ENCODE measurements at places on chromosomes 3 and 15.
A peak's percentile ranks its signal among the peaks of the same experiment; 100 is the strongest.

DNA sequence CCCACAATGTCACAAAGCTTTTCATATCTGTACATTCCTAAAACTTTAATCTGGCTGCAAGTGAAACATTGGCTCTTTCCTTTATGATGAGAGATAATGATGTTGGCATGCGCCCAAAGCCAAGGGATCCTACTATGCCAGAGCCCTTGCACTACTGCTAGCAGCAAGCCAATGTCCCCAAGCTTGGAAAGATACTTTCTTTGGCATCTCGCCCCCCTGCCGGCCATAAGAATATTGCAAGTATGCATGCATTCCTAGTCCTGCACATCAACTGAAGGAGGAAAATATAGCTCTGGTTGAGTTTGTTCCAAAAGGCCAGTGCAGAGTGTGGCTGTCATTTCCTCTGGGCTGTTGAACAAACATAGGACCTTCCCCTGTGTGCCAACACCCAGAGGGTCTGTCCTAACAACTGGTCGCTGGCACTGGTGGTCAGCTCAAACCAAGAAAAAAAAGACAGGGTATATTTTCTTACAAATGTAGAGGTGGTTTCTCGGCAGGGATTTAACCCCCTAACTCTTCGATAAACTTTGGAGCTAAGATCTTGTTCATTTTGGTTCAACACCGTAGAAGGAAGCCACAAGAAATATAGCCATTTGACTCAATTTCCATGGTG lies 120.9 kb upstream of the ZBED2 start:
- DNase-seq = no peak

DNA sequence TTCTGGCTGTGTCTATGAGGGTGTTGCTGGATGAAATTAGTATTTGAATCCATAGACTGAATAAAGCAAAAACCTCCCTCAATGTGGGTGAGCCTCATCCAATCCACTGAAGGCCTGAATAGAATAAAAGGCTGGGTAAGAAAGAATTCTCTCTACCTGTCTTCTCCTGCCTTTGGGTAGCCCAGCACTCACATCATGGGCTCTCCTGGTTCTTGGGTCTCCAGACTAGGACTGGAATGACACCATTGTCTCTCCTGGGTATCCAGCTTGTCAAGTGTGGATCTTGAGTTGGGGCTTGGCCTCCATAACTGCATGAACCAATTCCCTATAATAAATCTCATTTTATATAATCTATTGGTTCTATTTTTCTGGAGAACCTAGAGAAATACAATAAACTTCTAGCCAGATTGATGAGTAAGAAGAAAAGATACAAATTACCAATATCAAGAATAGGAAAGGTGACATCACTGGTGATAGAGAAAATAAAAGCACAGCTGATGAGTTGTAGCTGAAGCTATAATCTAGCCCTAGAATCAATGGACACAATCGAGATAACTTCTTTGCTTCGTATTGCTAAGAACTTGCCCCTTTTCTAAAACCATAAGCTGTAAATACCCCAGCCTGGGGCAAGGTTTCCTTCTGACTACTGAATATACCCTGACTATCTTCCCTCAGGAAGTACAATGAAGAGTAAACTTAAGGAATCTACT lies 106.4 kb downstream of the ANO10 start:
- DNase-seq = no peak

DNA sequence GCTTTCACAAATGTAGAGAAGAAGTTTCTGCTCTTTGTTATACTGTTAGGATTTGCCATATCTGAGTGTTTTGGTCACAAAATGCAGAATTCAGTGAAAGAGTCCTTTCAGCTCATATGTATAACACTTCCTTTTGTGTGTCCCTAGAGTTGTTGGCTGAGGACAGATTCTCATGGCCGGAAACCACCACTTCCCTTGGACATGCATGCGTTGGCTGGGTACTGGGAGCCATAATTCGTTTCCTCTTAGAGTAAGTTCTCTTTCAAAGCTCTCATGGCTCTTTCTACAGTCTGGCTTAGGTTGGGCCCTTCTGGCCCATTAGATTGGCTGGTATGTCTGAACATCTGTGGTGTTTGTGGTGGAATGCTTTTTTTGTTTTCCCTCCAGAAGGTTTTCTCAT lies 298.5 kb downstream of the DIPK2A start:
- no peak for DNase-seq

DNA sequence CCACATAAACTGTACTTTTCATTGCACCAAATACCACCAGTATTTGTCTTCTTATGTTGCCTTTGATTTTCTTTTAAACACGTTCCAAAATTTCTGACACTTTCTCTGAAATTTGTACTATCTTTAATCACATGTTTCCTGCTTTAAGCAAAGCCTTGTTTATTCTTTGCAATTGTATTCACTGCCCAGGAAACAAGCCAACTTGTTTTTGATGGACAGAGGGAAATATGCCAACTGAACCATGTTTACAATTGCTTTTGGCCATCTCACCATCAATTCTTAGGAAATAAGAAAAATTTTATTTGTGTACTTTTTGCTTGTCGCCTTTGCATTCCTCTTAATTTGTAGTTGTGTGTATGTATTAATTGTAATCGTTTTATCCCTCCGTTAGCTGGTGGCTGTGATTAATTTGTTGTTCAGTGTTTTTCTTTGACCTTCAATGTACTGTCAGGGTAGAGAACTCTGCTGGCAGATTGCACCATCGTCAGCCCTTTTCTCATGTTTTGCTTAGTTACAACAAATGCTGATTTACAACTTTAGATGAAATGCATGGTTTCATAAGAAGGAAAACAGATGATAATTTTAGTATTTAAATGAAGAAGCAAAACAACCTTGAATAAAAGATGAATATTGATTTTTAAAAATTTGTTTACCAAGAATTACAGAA lies 19.4 kb upstream of the FEZF2 start:
- no peak for DNase-seq

- DNase-seq = no peak
These were observed 16.4 kb downstream of the IL12A start for GRCh38 chr3:160005004-160005403.

- DNase-seq = no peak
These were observed 1.1 kb downstream of the KLHL6 start for GRCh38 chr3:183554377-183554776.

DNA sequence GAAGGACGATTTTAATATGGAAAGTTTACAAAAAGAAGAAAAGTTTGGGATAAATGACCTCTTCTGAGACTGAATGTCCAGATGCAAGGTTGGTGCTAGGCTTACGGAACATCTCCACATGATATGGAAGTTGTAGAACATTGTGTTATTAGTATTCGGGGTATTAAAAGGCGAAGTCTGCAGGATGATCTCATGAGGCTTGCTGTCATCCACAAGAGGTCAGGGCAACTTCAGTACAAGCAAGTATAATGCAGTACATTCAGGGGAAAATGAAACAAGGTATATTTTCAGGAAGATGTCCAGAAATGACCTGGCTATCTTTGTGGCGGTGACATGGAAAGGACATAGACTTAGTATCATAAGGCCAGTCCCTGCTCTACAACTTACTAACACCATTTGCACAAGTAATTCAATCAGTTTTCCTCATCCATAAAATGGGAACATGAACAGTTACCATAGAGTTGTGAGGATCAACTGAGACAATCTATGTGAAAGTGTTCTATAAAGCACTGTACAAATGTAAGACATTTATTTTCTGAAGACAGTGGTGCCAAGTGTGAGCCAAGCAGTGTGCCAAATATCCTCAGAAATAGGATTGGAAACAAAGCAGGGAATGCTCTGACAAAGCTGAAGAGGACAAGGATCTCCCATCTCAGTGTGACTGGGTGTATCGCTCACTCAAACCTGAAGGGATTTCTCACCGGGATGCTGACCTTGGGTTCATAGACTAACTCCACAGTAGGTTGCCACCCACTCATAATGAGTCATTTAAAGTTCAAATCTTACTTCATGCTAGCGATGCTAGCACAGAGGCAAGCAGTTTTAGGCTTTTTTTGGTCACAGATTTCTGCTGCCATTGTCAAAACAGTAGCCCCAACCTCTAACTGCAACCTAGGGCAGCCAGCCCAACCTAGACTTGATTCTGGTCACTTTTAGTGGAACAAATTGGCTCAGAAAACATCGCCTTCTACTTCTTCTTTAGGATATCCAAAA lies 118.3 kb downstream of the TIGIT start:
- DNase-seq = peak; percentile 33

DNA sequence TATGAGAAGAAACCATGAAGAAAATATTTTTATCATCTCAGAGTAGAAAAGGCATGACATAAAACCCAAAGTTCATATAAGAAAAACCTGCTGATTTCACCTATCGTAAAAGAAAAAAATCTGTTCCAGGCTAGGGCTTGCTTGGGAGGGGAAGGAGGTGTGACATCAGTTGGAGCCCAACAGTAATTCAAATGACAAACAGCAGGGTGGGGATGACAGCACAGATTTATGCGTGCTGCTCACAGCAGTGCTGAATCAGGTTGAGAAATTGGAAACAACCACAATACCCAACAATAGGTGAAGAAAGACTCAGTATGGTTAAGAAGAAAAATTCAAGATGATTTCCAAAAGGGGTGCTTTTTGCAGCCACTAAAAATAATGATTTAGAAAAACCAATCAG lies 172.4 kb downstream of the PDE8A start:
- DNase-seq = no peak

GRCh38 chr3:15211937-15212336 lies 5.9 kb downstream of the CAPN7 start:
- DNase-seq = no peak

GRCh38 chr3:39255503-39256325 lies 24.1 kb downstream of the CX3CR1 start:
- no peak for DNase-seq

DNA sequence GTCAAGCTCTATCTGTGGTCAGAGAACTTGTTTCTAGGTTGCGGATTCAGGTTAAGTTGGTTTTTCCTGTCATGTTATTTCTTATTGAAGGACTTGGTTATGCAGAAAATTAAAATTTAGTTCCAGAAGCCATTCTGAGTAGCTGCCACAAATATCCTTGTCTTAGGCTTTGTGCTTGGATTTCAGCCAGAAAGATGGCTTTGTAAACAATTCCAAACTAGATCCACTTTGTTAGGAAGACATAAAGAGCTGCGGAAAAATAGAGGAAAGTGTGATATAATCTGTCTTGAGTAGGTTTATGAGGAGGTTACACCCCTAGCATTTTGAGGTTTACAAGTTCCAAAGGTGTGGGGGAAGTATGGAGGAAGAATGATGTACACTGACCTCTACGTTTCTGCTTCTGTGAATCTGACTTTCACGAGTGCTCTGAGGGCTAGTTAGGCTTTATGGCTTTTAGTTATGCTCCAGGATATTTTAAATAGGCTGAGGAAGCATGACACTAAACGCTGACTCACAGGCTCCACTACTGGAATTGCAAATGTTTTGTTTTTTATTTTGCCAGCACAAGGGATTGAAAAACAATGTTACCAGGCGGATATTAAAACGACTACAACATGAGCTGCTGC lies 46.3 kb upstream of the UTS2B start:
- peak; percentile 6 for DNase-seq

GRCh38 chr3:192920411-192920810 lies 2.8 kb upstream of the MB21D2 start:
- DNase-seq = no peak
